ENCODE measurements at places on chromosomes 13 and 19. TPM values are rescaled to one million over a fixed set of nuclear protein-coding genes. Genes with fewer than 3 reads are reported as not detected.

TMEM255B gene
- 3.4 TPM for polyA plus RNA-seq

DNA sequence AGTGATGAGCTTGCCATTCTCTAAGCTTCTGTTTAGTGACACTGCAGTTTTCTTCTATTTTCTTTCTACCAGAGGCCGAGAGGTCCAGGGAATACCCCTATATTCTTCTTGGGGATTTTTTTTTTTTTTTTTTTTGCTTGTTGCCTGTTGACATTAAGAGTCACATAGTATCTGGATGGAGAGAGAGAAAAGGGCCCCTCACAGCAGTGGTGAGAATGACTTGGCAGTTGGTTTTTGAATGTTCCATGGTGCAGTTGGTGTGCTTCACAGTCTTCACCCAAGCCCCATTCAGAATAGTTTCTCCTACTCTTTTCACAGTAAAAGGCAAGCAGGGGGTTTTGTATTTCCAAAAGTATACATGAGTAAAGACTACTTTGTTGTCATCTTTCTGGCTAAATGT is 577.9 kb downstream of the LMO7 start:
- no peaks in the 10 kb centered on the region for H3K4me1 ChIP-seq
- no peaks in the 10 kb centered on the region for H3K27me3 ChIP-seq
- H3K36me3 ChIP-seq: no peaks in the 10 kb centered on the region
- no peak overlapping the region for H3K27ac ChIP-seq
- DNase-seq: no peak

APBA3 gene
- 48.4 TPM for polyA plus RNA-seq

DNA sequence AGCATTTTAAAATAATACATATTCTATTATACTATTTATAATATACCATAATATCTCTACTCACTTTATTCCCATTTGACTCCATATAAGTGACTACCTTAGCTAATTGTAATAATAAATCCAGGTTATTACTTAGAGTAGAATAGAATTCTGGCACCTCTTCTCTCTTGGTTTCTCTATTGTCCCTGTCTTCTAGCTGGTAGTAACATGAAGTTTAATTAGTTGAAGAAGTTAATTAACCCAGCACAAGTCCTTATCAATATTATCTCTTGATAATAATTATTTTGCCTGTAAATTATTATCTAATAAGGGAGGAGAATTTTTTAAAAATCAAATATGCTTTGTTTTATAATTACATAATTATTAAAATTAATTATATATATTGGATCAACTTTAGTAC is 1571.2 kb upstream of the PRR20A start:
- H3K4me3 ChIP-seq: no peak overlapping the region
- no peak overlapping the region for H3K27ac ChIP-seq
- no peaks in the 10 kb centered on the region for H3K36me3 ChIP-seq
- no peaks in the 10 kb centered on the region for H3K27me3 ChIP-seq
- no peaks in the 10 kb centered on the region for H3K4me1 ChIP-seq

GRCh38 chr19:45421947-45422498 is 1.7 kb downstream of the ERCC1 start:
- no peaks in the 10 kb centered on the region for H3K27me3 ChIP-seq
- H3K36me3 ChIP-seq: peaks cover 10% of the 10 kb centered on the region
- H3K4me3 ChIP-seq: no peak overlapping the region
- DNase-seq: no peak
- no peaks in the 10 kb centered on the region for H3K4me1 ChIP-seq

DPF1 gene
- polyA plus RNA-seq: 12.9 TPM

DNA sequence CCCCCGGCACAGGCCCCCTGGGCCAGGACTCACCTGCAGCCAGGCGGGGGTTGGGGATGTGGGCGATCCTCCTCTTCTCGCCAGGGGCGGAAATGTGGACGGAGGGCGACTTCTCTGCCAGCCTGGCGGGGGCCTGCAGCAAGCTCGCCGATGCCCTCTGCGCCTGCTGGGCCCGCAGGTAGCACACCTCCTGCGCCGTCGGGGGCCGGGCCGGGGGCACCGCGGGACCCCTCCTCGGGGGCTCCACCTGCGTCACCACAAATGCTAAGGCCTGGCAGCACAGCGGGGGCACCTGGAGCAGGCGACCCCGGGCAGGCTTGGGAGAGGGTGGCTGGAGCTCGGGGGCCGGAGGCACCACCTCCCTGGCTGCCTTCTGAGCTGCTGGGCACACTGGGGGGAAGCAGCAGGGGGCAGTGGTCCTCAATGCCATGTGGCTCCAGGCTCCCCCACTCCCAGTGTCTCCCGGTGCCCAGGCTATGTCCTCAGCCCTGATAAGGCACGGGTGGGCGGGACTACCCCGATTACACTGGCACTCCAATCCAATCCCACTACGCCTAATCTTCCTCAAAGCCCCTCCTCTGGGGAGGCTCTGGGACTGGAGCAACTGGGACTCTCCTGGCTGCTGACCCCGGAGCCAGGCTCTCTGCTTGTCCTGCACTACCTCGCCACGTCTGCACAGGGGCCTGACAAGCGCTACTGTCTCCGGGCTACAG is 11.6 kb upstream of the ATP8B3 start:
- peaks cover 6% of the 10 kb centered on the region for H3K36me3 ChIP-seq
- DNase-seq: no peak
- no peaks in the 10 kb centered on the region for H3K4me1 ChIP-seq
- no peak overlapping the region for H3K4me3 ChIP-seq

ZSCAN4 gene
- not detected for polyA plus RNA-seq

DNA sequence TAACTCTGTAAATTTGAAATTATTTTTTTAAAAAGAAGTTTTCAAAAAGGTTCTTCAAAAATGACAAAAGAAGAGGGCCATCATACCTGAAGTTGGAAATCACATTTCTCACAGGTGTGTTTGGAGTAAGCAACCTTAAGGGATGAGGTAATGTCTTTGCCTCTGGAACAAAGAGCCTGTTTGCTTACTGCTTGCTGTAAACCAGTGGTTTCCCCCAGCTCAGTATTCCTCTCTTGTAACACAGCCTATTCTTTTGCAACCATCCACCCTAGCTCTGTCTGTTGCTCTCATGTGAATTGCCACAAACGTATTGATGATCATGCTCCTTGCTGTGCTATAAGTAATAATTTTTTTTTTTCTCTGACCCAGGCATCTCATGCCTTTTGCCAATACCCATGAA is 38.1 kb downstream of the UCHL3 start:
- DNase-seq: no peak
- H3K36me3 ChIP-seq: no peaks in the 10 kb centered on the region
- no peaks in the 10 kb centered on the region for H3K4me1 ChIP-seq
- no peak overlapping the region for H3K27ac ChIP-seq
- no peaks in the 10 kb centered on the region for H3K27me3 ChIP-seq
- H3K4me3 ChIP-seq: no peak overlapping the region

GRCh38 chr13:39405107-39405506 is 197.9 kb downstream of the LHFPL6 start:
- H3K4me3 ChIP-seq: no peak overlapping the region
- H3K36me3 ChIP-seq: no peaks in the 10 kb centered on the region
- 0 out of 2 replicates have a peak, but pooled peaks cover 3% of the 10 kb centered on the region for H3K4me1 ChIP-seq
- DNase-seq: no peak

DNA sequence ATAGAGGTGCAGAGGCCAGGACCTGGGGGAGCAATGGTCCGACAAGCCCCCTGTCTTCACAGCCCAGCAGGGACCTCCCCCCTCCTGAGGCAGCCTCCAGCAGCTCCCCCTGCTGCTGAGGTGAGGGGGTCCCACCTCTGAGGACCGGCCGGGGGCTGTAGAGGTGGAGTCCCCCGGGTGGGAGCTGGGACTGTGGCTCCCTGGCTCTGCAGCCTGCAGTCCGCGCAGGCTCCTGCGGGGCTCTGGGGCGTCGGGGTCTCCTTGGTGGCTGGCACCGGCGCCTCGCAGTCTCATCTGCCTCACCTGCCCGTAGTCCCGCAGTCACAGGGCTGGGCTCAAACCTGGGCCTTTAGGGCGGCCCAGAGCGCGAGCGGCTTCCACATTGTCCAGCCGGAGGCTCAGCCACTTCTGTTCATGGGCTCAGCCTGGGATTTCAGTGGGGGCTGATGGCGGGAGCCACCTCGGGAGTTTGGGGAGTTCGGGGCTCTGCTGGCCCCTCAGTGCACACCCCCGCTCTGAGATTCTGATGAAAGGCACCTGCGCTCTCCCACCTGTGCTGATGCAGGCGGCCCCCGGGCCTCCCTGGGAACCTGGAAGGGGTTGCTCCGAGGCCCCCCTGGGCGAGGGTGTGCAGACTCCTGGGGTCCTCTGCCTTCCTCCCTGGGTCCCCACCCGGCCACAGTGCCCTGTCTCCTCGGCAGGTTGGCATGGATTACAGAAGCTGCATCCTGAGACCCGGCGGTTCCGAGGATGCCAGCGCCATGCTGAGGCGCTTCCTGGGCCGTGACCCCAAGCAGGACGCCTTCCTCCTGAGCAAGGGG is 7.0 kb upstream of the ZNF554 start:
- no peak overlapping the region for H3K4me3 ChIP-seq
- H3K27ac ChIP-seq: no peak overlapping the region
- peaks cover 52% of the 10 kb centered on the region for H3K36me3 ChIP-seq
- no peaks in the 10 kb centered on the region for H3K4me1 ChIP-seq

GRCh38 chr19:5990289-5990797 is 12.4 kb upstream of the RANBP3 start:
- DNase-seq: no peak
- peak overlapping the region; percentile 40 for H3K27ac ChIP-seq
- no peak overlapping the region for H3K4me3 ChIP-seq
- H3K27me3 ChIP-seq: no peaks in the 10 kb centered on the region
- no peaks in the 10 kb centered on the region for H3K4me1 ChIP-seq
- H3K36me3 ChIP-seq: no peaks in the 10 kb centered on the region

- peaks cover 15% of the 10 kb centered on the region for H3K27me3 ChIP-seq
- H3K36me3 ChIP-seq: no peaks in the 10 kb centered on the region
- no peak for DNase-seq
- peak overlapping the region; percentile 36 for H3K4me3 ChIP-seq
These were observed 8.1 kb upstream of the SDHAF1 start for GRCh38 chr19:35986664-35987570.

DNA sequence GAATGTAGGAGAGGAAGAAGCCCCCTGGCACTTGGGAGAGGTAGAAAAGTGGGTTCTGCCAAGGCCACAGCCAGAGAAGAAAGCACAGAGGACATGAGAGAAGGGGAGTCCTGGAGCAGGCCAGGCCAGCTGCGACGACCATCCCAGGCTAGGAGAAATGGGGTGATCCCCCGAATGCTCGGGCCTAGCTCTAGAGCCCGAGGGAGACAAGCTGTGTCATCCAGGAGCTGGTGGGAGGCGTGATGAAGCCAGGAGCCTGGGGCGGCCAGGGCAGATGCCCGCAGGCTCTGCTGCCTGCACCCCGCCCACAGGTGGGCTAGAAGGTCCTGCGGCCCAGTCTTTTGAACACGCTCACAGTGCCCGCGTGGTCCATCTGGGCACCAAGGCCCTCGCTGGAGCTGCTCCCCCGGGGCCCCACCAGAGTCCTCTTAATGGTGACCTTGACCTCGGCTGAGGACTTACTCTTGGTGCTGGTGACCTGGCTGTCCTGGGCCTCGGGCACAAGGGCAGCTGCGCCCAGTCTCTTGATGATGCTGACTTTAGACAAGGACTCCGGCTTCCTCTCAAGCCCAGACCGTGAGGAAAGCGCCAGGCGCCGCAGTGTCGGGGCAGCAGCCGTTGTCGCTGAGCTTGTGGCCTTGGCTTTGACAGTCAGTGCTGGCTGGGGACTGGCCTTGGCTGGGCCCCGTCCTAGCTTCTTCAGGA is 26.5 kb downstream of the C19orf47 start:
- no peak for DNase-seq
- no peaks in the 10 kb centered on the region for H3K4me1 ChIP-seq
- H3K4me3 ChIP-seq: no peak overlapping the region
- H3K27ac ChIP-seq: no peak overlapping the region
- H3K27me3 ChIP-seq: no peaks in the 10 kb centered on the region

MBD3L2 gene
- polyA plus RNA-seq: not detected

CPB2 gene
- not detected for polyA plus RNA-seq

- H3K4me3 ChIP-seq: no peak overlapping the region
- peaks cover 29% of the 10 kb centered on the region for H3K36me3 ChIP-seq
- no peaks in the 10 kb centered on the region for H3K27me3 ChIP-seq
- no peaks in the 10 kb centered on the region for H3K4me1 ChIP-seq
These were observed 8.2 kb downstream of the TM9SF2 start for GRCh38 chr13:99509479-99509878.

GRCh38 chr13:66748712-66749111 is 481.4 kb downstream of the PCDH9 start:
- no peak overlapping the region for H3K27ac ChIP-seq
- H3K36me3 ChIP-seq: no peaks in the 10 kb centered on the region
- no peak for DNase-seq
- no peaks in the 10 kb centered on the region for H3K4me1 ChIP-seq
- no peak overlapping the region for H3K4me3 ChIP-seq

DNA sequence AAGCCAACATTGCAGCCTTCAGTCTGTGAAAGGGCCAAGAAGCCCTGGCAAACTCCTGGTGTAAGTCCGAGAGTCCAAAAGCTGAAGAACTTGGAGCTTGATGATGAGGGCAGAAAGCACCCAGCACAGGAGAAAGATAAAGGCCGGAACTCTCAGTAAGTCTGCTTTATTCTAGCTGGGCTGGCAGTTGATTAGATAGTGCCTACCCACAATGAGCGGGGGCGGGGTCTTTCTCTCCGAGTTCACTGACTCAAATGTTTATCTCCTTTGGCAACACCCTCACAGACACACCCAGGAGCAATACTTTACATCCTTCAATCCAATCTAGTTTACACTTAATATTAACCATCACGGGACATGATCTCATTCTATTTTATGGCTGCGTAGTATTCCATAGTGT is 1317.1 kb downstream of the SLITRK1 start:
- no peak overlapping the region for H3K27ac ChIP-seq

IZUMO4 gene
- polyA plus RNA-seq: 1.9 TPM

GRCh38 chr19:10454267-10454666 is 33.9 kb downstream of the PDE4A start:
- no peaks in the 10 kb centered on the region for H3K27me3 ChIP-seq
- no peak overlapping the region for H3K27ac ChIP-seq
- no peak overlapping the region for H3K4me3 ChIP-seq
- H3K4me1 ChIP-seq: no peaks in the 10 kb centered on the region
- no peaks in the 10 kb centered on the region for H3K36me3 ChIP-seq

MEGF8 gene
- 22.9 TPM for polyA plus RNA-seq

DNA sequence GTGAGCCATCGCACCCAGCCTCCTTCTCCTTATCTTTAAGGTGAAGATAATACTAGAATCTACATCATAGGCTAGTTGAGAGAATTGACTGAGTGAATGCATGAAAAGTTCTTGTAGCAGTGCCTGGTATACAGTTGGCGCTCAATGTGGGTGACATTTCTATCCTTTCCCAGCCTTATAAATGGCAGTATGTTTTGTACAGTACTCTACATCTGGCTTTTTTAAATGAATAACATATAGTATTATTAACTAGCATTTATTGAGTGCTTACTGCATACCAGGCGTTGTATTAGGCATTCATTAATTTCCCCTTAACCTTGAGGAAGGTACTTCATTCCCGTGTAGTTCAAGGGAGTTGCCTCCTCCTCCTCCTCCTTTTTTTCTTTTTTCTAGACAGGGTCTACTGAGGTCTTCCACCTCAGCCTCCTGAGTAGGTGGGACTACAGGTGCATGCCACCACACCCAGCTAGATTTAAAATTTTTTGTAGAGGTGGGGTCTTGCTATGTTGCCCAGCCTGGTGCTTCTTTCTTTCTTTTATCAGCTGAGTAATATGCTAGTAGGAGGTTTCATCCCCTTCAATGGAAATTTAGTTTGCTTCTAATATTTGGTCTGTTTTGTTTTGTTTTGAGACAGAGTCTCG is 2.8 kb downstream of the C5AR1 start:
- H3K27me3 ChIP-seq: no peaks in the 10 kb centered on the region
- H3K4me3 ChIP-seq: no peak overlapping the region
- no peaks in the 10 kb centered on the region for H3K4me1 ChIP-seq
- no peak for DNase-seq
- H3K27ac ChIP-seq: no peak overlapping the region

GRCh38 chr13:105948143-105948542 is 587.3 kb downstream of the EFNB2 start:
- no peak overlapping the region for H3K4me3 ChIP-seq
- no peaks in the 10 kb centered on the region for H3K27me3 ChIP-seq
- H3K4me1 ChIP-seq: no peaks in the 10 kb centered on the region
- no peaks in the 10 kb centered on the region for H3K36me3 ChIP-seq
- no peak overlapping the region for H3K27ac ChIP-seq

ZNF66 gene
- 13.3 TPM for polyA plus RNA-seq

RASIP1 gene
- polyA plus RNA-seq: 16.4 TPM

All from H1 (cell line).